ENCODE measurements at places on chromosomes 1 and 21.

GRCh38 chr1:232880354-232880753, 70.1 kb upstream of the NTPCR start:
- DNase-seq, result peak; percentile 20

- DNase-seq, result no peak
These were observed 9.0 kb downstream of the IFNAR2 start for GRCh38 chr21:33238565-33239255.

- DNase-seq, result no peak
These were observed 21.3 kb downstream of the FASLG start for GRCh38 chr1:172680244-172680643.

DNA sequence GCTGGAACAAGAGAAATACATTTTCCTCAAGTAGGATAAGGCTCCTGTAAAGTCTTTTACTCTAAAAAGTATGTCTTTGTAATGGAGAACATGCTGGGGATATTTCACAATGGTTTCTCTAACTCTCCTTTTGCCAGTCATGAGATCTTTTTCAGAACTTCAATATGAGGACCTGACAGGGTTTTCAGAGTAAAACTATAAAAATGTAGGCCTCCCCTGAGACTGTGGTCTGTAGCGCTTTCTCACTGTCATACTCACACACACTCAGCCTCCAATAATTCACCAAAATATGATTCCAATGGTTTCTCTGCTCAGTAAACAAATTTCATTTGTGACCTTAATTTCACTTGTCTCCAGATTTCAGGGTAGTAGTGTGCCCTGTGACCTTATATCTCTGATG, 440.1 kb upstream of the PTBP2 start:
- no peak for DNase-seq

- DNase-seq, result no peak
These were observed 72.7 kb upstream of the MUTYH start for GRCh38 chr1:45412899-45413298.

GRCh38 chr1:87399701-87400100, 71.0 kb downstream of the LMO4 start:
- DNase-seq, result no peak

GRCh38 chr21:27480841-27481261, 514.0 kb upstream of the ADAMTS5 start:
- DNase-seq, result no peak

- DNase-seq, result no peak
These were observed 49.7 kb downstream of the NKAIN1 start for GRCh38 chr1:31189696-31190674.

DNA sequence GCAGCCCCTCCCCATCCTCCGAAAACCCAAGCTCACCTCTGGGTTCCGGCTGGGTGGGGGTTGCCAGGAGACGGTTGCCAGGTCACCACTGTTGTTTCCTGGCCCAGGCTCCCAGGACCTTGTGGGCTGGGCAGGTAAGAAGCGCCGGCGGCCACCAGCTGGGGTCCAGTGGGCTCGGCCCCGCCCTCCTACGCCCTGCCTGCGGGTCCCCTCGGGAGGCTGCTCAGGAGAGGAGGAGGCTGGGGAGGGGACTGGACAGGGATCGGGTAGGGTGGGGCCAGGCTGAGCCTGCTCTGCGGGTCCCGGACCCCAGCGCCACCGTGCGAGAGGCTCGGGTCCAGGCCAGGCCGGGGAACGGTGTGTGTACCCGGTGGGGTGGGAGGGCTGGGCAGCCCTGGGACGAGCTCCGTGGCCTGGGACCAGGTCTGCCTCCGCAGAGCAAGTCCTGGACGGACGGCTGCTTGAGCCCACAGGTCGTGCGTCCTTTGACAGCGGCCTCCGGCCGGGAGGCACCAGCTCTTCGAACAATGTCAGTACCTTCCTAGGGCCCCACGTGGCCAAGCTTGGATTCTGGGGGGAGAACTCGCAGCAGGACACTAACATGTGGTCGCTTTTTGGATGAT, at the start of gene TTLL10:
TTLL10 (plus strand) TSS at position 88 of the 623 bp plus-strand sequence. CDS start 5,336 bp downstream, outside the sequence.
- DNase-seq, result no peak

GRCh38 chr1:42368096-42368795, 12.3 kb upstream of the RIMKLA start:
- DNase-seq, result no peak

- peak; percentile 75 for DNase-seq
These were observed 3.8 kb upstream of the CA6 start for GRCh38 chr1:8941906-8942305.

- DNase-seq, result no peak
These were observed 182.7 kb downstream of the PCP4 start for GRCh38 chr21:40049931-40050290.

GRCh38 chr1:237756304-237756967, 134.3 kb downstream of the ZP4 start:
- no peak for DNase-seq

DNA sequence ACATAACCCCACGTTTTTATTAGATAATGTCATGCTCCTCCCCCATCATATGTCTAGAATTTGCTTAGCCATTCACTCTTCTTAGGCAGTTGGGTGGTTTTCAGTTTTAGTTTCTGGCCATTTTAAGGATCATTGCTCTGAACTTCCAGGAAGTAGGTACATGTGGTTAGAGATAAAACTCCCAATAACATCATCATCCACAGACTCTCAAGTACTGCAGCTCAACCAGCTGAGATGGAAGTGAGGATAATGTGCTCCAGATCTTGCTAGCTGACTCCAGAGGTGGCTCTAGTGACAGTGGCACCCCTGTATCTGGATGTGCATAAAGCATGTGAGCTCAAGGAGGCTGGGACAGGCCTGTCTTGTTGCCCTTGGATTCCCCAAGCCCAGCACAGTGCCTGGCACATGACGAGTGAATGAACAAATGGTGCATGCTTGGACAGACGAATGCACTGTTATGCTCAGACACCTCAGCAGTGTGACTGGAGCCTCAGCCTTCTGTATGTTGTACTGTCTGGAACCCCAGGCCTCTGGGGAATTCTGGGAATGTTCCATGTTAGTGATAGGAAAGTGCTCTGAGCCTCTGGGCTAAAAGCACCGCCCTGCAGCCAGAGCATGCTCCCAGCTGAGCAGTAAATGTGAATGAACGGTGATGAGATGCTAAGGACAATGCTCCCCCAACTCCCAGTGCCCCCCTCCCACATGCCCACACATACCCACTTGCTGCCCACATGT, 16.4 kb upstream of the KCNN3 start:
- DNase-seq, result no peak

- DNase-seq, result no peak
These were observed 131.6 kb upstream of the POU3F1 start for GRCh38 chr1:38178216-38178615.

- DNase-seq, result no peak
These were observed 49.5 kb upstream of the GPR37L1 start for GRCh38 chr1:202073206-202073605.

DNA sequence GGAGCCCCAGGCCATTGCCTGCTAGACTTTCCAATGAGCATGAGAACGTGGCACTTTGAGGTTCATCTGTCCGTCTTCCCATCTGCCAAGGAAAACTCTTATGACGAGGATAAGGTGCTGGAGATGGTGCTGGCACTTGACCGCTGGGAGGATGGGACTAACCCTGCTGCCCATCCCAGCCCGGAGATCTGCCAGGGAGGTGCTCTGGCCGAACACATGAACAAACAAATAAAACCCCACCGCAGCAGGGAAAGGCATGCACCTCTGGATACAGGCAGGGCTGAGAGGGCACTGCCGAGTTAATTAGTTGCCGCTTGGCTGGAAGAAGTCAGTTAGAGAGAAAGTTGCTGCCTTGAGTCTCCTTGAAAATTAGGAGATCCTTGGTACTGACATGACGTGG, 308.4 kb downstream of the AJAP1 start:
- no peak for DNase-seq

DNA sequence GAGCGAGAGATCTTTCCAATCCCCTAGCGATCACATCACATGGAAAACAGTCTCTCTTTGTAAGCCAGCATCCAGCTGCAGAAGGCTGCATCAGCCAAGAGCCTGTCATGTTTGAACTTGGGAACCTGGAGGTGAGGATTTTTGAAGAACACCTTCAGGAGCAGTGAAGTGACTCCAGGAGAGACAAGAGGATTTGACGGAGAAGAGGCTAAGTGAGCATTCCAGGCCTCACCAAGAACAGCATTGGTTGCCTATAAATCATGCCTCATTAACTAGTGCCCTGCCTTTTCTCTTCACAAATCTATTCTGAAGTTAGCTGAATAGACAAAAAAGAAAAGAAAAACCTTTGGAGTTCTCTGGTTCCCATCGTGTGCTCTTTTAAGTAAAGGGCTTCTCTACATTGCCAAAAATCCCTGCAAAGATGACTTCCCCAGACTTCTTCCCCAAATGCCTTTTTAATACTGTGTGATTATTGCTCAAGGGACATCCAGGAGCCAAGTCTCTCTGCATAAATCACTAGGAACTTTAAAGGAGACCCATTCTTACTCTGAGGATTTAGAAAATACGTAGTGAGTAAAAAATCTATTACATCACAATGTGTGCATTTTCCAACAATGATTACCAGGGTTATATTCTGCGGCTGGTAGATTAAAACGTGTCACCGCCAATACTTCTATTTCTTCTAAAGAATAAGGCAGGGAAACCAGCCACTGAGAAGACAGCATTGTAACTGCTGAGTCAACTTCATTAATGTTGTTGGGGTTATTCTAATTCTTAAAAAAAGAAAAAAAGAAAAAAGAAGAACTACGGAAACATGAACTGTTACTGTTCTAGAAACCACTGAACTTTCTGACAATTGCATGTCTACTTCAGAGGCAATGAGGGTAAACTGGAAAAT, 95.2 kb downstream of the KIF14 start:
- DNase-seq, result no peak

- no peak for DNase-seq
These were observed 4.4 kb downstream of the MIER1 start for GRCh38 chr1:66929146-66929688.

DNA sequence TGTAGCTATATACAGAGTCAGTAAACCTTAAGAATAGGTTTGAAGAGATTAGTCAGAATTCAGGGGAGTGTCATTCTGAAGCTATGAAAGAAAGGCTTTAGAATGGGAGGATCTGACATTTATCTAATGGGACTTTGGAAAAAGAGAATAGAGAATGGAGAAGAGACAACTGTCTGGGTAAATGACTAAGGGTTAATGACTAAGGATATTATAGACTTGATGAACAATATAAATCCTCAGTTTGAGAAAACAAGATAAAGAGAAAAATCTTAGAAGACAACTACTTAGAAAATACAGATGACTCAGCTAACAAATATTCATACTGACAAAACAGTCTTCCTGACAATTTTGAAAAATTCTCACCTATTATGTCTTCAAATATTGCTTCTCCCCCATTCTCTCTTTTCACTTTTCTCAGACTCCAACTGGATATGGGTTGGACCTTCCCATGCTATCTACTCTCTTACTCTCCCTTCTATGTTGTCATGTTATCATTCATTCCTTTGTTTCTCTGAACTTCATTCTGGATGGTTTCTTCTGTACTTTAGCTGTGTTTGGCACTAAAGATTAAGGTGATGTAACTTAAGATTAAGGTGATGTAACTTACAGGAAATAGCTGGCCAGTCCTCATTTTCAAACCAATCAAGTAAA, 20.4 kb downstream of the SLC16A1 start:
- DNase-seq, result no peak

GRCh38 chr1:92817986-92818764, 13.7 kb upstream of the RPL5 start:
- peak; percentile 62 for DNase-seq

GRCh38 chr1:186189156-186189555, 185.9 kb downstream of the TPR start:
- no peak for DNase-seq

GRCh38 chr1:5659606-5660005, 332.6 kb downstream of the NPHP4 start:
- no peak for DNase-seq

- no peak for DNase-seq
These were observed 76.2 kb upstream of the KAZN start for GRCh38 chr1:14522077-14522925.

GRCh38 chr1:147641695-147642592, 28.4 kb downstream of the ACP6 start:
- peak; percentile 50 for DNase-seq

GRCh38 chr1:231508497-231508896, 20.0 kb upstream of the TSNAX start:
- no peak for DNase-seq

DNA sequence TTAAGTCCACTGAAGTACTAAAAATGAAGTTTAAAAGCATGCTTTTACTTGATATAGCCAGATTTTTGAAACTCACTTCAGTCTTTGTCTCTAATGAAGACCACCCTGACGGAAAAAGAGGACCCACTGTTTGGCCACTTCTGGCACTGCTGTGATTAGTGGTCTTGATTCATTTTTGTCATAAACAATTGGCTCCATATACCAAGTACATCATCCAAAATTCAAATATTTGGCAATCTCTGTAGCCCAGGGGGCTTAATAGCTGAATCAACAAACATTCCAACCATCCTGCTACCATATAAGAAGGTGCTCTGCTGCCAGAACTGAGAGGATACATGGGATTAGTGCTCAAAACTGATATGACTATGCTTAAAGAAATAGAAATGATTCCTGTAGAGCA, 156.0 kb downstream of the COL24A1 start:
- DNase-seq, result no peak

GRCh38 chr1:188432427-188432826, 1603.7 kb downstream of the PLA2G4A start:
- no peak for DNase-seq

DNA sequence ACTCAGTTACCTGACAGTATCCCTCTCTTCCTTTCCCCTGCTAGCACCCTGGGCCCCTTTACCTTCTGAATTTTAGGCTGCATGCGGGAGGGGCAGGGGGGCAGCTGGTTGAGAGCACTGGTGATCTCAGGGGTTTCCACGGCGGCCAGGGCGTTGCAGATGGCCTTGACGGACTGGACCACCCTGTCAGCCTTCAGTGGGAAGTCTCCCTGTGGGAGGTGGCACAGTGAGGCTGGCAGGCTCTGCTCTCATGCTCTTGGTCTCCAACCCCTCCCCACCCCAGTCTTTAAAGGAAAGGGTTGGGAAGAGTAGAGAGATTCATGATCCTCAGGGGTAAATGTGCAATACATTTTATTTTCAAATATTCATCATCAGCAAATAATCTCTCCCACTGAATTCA, 36.9 kb downstream of the PIK3C2B start:
- no peak for DNase-seq

- DNase-seq, result no peak
These were observed 99.1 kb upstream of the CTTNBP2NL start for GRCh38 chr1:112296908-112297307.

DNA sequence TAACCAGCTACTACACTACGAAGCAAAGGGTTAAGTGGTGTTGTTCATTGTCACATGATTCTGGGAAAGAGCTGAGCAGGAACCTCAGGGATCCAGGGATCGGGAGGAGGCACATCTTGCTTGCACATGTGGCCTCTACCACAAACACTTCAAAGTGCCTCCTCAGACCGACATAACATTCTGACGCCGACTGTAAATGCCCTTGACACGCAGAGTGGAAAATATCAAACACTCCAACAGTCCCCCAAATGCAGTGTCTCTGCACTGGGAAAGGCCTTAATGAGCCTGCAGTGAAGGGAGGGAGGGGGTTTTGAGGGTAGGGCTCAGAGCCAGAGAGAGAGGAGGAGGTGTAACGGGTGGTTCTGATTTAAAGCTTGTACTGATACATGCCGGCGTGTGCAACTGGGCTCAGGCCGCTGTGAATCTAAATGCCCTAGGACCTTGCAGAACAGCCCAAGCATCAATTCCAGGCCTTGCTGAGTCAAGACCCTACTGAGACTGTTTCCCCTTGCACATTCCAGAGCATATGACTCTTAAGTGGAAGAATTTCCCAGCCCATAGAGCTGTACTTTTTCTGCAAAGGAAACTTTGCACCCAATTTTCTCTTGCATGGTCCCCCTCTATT, 163.7 kb downstream of the NTMT2 start:
- DNase-seq, result no peak

- DNase-seq, result no peak
These were observed 2.5 kb downstream of the DISC1 start for GRCh38 chr1:231629132-231629531.

GRCh38 chr1:168100315-168101002, 36.3 kb downstream of the GPR161 start:
- no peak for DNase-seq
